Activated CD8-positive, alpha-beta memory T cell treated with anti-CD3 and anti-CD28 coated beads, Interleukin-2, amount 10 ng/mL, durations not matched to agents 7 days and 5 days (primary cell): ENCODE measurements at places on chromosomes 1 and 21. TPM values are rescaled to one million over a fixed set of nuclear protein-coding genes. Genes with fewer than 3 reads are reported as not detected.

- DNase-seq = no peak
Observed at GRCh38 chr21:45601551-45601950, 42.0 kb upstream of the PCBP3 start.

- DNase-seq = no peak
Observed at GRCh38 chr1:197737916-197738315, 37.4 kb downstream of the DENND1B start.

DNA sequence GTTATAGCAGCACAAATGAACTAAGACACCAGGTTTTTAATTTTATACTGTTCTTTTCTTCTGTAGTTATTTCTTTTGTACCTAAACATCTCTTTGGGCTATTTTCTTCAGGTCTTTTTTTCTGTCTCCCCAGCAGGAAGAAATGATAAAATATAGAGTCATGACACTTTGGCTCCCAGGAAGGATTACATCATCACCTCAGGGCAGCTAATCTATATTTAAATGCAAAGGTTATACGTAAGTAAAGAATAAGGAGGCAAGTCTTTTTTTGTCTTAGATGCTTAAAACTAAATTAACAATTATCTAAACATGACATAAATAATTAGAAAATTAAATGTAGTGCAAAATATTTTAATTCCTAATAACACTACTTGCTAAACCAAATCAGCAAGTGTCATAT lies 57.0 kb downstream of the WARS2 start:
- no peak for DNase-seq

- no peak for DNase-seq
Observed at GRCh38 chr1:179091691-179092165, 9.9 kb downstream of the TOR3A start.

GRCh38 chr1:24921412-24921811 lies 8.7 kb downstream of the RUNX3 start:
- DNase-seq = no peak

DNA sequence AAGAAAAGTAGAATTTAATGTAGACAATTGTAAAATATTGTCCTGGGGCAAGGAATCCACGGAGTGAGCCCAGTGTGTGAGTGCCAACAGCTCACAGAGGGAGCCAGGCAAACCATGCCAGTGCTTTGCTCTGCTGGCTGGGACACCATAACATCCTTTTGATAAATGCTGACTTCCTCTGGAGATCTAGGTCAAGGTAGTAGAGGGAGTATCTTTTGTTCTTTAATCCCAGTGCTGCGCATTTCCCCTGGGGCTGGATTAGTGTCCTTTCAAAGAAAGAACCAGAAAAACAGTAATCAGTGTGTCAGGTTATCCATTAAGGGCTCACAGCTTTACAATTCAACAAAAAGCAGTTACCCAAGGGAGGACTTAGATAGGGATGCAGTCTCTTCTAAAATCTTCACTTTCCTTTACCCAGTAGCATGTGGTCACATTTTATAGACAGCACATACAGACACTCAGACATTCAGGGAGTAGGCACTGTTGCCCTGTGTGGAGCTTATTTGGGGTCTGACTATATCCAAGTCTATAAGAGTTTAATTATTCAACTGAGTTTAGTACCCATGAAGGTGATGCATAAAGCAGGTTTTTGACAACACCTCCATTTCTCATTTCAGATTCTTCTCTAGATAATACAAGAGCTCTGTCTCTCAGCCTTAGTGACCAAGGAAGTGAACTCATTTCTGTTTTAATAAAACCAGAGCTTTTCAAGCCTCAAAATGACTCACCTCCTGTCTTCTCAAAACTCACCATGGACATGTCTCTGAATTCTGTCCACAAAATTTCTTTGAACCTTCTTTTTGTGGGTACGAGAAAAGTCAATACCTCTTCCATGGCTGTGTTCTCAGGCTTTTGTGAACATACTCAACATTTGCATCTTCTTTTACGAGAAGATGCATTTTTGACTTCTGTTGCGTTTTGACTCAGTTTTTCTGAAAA lies 215.3 kb downstream of the BRINP2 start:
- no peak for DNase-seq

DNA sequence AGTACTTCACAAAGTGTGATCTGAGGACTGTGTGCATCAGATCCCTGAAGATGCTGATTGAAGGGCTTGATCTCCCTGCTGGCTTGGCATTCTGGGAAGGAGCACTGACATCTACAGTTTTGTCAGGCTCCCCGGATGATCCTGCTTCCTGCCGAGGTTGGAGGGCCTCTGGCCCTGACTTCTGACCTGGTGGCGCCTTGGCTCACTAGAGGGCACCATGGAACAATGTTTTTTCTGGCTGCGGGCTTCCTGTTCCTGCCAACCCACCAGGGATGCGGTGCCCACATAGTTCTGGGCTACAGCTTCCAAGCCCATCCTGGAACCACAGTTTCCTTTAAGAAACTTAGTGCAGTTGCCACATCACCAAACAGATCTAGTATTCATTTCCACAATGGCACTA lies 38.8 kb upstream of the RASAL2 start:
- DNase-seq = no peak

- no peak for DNase-seq
Observed at GRCh38 chr1:157193219-157193618, 55.0 kb upstream of the ETV3 start.

GRCh38 chr1:112849425-112850033 lies 106.5 kb downstream of the SLC16A1 start:
- no peak for DNase-seq

WNT3A gene
- total RNA-seq = not detected

PDC gene
- total RNA-seq = not detected

DISC1 gene
- total RNA-seq = 4.4 TPM

PRDM2 gene
- total RNA-seq = 58.5 TPM

CD247 gene
- 197 TPM for total RNA-seq
